ENCODE measurements at places on chromosomes 7 and 10.

DNA sequence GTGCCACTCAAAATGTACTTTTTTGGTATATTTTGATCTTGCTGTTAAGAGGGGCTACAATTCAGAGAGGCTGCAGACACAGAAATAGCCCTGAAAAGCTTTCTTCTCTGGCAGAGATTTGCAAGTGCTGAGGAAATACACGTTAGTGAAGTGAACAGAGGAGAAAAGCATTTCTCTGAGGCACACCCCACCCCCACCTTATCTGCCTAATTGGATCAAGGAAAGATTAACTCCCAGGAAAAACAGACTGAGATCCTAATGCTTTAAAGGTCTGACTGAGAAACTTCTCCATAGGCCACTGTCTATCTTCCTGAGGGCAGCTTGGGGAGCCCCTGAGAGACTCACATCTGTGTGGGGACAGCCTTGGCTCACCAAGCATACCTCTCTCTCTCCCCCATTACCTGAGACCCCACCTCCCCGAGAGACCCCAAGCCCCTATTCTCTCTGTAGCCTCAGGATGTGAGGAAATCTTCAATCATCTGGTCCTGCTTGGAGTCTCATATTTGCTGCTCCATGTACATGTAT, 14.8 kb upstream of the AKR1C3 start:
- no peak for DNase-seq

DNA sequence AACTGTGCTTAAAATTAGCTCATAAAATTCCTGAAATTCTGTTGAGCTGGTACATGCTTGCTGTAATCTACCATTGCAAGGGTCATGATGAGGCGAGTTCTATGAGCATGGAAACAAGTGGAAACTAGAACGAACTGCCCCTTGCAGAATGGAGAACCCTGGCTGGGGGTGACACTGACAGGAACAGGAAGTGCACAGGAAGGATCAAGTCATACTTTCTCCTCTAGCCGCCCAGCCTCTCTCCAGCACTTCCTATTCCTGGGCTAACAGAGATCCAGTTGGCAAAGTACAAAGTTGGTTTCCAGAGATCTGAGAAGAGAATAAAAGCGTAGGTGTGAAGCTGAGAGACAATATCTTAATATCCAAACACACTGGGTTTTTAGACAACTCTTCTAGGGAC, 414.2 kb upstream of the PODXL start:
- DNase-seq = no peak

DNA sequence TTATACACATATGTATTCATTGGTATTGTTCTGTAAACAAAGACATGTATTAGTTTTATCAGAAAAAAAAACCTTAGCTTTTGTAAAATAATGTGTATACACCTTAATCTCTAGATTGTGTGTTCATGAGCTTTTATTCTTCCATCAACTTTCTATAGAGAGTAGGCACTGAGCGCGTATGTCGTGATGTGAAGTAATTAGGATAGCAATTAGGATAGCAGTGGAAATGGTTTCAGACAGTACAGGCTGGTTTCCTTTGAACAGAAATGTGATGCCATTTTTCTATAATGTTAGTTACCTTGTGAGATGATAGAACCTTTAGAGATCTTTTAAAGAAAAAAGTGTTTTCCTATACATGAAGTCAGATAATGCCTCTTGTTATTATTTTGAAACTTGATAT, 237.7 kb upstream of the LRRN3 start:
- no peak for DNase-seq

DNA sequence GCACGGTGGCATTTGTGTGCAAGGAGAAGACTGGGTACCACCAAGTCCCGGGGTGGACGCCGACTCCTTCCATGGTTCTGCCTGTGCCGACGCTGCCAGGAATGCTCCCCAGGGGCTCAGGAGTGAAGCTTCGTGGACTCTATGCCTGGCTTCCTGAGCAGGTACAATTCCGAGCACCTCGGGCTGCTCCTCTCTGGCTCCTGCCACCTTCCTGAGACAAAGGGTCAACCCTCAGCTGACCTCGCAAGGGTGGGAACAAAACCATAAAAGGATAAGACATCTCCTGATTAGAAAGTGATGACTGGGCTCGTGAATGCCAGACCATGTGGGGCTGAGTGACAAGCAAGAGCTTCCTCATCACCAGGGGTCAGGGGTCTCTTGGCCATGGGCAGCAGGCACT, 31.8 kb downstream of the CALML3 start:
- no peak for DNase-seq

All from keratinocyte (primary cell).